ENCODE measurements at places on chromosomes 2 and 18.

GRCh38 chr2:237134321-237135230 is 48.9 kb downstream of the COPS8 start:
- DNase-seq = no peak

DNA sequence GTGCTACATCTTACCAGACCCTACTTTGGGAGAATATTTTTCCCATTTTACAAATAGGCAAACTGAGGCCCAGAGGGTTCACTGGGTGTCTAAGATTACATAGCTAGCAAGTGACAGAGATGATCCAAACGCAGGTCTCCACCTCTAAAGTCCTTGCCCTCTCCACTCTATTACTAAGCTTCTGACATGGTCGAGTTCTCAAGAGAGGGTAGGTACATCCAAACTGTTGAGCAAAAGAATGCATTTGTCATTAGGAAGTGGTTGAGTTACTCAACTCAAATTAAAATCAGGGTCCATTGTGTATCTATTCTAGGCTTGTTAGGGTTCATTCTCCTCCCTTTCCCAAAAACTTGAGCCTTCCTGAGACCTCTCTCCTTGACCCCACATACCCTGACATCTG is 680.6 kb upstream of the FANCL start:
- DNase-seq = no peak

DNA sequence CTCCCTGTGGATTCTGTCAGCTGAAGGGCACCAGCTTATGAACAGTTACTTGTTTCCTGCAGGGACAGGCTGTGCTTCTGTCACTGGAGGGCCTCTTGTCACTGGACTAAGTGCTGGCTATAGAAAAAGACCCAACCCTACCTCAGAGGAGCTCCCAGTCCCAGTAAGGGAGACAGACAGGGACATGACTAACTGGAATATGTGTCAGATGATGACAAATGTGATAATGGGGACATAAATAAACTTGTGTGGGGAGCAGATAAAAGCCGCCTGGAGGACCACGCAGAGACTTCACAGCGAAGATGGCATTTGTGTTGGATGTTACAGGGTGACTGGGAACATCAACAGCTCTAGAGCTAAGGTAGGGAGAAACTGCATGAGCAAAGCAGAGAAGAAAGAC is 95.0 kb downstream of the MAPRE2 start:
- DNase-seq = no peak

GRCh38 chr2:226891780-226892590 is 56.1 kb downstream of the RHBDD1 start:
- no peak for DNase-seq

DNA sequence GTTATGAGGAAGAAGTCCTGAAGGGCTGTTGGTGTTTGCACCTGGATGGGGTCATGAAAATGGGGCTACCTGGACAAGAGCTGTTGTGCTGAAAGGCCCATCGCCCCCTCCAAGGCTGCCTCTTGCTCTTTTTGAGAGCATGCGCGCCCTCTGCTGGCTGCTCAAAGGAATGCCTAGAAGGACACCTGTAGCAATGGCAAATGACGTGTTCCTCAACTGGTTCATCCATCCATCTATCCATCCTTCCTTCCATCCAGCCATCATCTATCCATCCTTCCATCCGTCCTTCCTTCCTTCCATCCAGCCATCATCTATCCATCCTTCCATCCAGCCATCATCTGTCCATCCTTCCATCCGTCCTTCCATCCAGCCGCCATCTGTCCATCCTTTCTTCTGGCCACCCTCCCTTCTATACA is 17.2 kb upstream of the RPL31 start:
- peak; percentile 29 for DNase-seq

GRCh38 chr18:24538414-24539264 is 78.2 kb downstream of the HRH4 start:
- DNase-seq = no peak

DNA sequence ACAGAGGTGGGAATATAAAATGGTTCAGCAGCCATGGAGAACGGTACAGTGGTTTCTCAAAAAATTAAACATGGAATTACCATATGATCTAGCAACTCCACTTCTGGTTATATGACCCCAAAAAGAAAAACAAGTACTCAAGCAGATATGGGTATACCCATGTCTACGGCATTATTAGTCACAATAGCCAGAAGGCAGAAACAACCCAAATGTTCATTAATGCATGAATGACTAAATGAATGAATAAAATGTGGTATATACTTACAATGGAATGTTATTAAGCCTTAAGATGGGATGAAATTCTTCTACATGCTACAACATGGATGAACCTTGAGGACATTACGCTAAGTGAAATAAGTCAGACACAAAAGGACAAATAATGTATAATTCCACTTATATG is 266.8 kb upstream of the FBXO11 start:
- DNase-seq = no peak

DNA sequence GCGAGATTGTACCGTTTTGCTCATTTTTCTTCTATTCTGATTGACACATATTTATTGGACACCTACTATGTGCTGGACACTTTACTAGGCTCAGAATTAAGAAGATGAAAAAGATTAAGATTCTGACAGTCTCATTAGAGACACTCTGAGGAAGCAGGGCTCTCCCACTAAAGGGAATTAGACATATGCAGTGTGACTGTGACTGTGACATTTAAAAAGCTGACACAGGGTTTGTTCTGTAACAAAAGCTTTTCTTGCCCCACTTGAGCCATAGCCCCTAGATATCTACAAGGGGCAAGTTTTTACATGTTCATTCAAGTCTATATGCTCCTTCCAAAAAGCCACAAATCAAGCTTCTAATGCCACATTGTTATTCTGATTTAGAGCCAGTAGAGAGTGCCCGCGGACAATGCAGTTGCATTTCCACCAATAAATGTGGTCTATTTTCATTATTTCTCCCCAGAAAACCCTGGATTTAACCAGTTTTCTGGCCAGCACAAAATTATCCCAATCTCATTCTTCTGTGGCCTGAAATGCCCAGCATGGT is 9.8 kb downstream of the ARHGAP25 start:
- DNase-seq = no peak

- DNase-seq = no peak
Measured at GRCh38 chr18:3447068-3447894, 2.7 kb upstream of the TGIF1 start.
